ENCODE measurements at places on chromosomes 2 and 18. TPM values are rescaled to one million over a fixed set of nuclear protein-coding genes. Genes with fewer than 3 reads are reported as not detected.

DNA sequence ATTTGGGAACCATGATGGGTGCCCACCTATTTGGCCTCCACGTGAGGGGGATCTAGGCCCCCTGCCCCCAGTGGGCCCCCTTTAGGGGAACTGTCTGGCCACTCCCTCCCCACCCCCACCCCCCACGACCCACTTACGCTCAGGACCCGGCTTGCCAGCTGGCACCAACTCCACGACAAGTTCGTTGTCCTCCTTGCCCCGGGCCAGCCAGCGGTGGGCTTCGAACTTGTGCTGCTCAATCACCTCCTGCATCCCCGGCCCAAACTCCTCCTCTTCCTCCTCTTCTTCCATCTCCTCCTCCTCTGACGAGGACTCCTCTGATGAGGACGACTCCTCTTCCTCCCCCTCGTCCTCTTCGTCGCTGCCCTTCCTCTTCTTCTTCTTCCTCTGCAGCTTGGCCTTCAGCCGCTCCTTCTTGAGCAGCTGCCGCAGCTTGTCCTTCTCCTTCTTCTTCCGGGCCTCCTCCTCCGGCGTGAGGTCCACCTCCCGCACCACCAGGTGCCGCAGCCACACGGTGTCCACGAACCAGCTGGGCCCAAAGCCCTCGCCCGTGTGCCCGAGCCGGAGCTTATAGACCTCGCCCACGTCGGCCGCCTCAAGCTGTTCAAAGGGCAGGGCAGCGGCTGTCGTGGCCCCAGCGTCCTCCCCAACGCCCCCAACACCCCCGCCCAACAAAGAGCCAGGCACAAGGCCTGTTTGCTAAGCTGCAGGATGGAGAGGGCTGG is 96.9 kb downstream of the LOXHD1 start:
- DNase-seq: no peak

- DNase-seq: no peak
These were observed 414.9 kb downstream of the SATB2 start for GRCh38 chr2:199042660-199043379.

DNA sequence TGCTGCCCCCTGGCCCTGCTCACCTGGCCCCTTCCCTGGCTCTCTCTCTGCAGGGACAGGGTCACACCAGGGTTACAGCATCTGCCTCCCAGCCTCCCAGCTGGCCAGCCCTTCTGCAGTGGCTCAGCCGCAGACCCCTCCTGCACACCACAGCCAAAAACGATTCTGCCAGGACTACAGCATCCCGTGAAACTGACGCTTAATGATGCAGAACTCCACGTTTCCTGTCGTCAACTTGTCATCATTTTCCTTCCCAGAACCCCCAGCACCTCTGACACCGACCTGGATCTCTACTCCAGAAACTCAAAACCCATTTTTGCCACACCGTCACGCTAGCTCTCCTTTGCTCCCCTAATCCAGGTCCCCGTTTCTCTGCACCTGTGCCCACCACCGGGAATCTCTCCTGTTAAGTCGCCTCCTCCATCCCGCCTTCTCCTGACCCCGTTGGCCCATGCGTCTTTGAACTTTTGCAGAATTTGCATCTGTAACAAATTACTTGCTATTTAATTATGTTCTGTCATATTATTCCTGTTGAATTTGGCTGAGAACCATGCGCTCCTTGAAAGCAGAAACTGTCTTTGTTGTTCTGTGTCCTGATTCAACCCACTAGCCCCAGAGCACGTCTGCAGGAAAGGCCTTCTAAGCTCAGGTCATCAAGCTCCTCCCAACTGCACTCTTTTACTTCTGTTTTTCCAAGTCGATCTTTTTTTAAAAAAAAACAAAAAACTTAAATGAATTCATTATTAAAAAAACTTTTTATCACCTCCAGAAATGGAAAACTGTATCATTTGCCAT is 173.2 kb upstream of the COPS8 start:
- DNase-seq: no peak

Gene DSC1
- 1.1 TPM for total RNA-seq

GRCh38 chr2:239962890-239963591 is 62.1 kb downstream of the NDUFA10 start:
- DNase-seq: no peak

- DNase-seq: no peak
These were observed 651 bp upstream of the STAM2 start for GRCh38 chr2:152176113-152176714.

DNA sequence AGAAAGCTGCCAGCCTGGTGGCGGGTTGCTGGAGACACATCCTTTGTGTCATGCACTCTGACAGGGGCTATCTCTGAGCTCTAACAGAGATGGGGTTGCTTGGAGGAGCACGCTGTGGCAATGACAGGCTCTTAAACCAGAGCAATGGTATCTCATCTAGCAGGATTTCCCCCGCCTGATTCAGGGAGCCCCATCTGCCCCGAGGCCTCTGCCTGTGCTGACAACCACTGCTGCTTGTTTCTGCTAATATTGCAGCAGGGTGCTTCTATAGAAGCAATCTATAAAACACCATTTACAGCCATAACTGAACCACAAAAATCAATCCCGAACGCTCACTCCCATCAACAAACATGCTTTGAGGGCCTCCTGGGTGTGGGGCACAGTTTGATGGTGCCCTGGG is 12.8 kb upstream of the DNPEP start:
- no peak for DNase-seq

DNA sequence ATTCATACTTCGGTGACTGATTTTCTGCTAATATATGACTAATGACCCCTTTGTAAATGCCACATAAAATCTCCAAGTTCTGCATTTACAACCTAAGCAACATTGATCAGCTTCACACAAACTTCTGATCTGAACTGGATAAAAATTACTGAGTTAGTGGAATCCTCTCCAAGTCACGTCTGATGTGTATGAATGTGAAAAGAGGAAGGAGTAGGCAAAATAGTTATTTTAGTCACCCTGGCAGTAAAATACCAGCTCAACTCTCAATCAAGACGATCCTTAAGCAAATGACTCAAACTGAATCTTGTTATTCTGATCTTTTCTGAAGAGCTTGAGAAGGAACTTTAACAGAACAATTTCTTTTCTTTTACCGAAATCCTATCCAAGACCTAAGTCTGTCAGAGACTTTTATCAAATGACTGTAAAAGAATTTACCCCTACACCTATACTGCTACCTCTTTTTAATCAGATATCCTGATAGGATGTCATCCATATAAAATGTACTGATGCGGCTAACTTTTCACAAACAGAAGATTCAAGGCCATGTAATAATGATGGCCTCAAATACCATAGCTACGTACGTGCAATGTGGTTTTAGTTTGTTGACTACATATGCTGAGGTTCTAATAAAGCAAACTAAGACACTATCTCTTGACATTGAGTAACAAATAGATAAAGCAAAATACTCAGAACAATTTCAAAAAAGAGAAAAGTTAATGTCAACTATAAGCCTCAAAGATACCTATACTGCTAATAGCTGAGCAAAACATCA is 23.7 kb downstream of the CUL3 start:
- DNase-seq: no peak

Gene ANKRD12
- total RNA-seq: 48.6 TPM

DNA sequence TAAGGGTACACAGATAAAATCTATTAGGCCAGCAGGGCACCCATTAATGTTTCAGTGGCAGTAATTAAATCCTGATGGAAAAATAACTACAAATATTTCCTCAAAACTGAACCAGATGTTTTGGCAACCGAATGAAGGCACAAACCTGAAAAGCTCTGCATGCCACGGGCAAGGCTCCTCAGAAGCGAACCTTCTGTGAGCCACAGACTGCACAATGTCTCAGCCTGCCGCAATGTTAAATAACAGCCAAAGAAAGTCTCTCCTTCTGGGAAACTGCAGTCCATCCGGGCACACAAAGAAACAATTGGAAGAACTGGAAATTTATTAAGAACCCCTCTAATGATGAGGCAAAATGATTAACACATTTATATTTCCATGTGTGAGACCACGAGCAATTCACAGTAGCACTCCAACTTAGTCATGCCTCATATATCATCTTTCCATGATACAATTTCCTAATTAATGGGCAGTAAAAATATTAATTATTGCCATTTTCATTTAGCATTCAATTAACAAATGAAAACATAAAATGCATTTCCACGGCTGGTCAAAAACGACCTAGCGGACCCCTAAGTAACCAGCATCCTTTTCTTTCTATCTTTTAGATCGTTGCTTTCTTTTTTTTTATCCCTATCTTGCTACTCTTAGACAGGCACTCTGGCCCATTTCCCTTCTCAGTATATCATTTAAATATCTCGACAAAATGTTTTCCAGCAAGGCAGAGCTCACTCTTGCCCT is 237.5 kb downstream of the EPHA4 start:
- DNase-seq: no peak
